MG63 (cell line): ENCODE measurements at places on chromosomes 16 and 17.

GRCh38 chr16:30551781-30552180 is 6.4 kb downstream of the ZNF764 start:
- DNase-seq = no peak

DNA sequence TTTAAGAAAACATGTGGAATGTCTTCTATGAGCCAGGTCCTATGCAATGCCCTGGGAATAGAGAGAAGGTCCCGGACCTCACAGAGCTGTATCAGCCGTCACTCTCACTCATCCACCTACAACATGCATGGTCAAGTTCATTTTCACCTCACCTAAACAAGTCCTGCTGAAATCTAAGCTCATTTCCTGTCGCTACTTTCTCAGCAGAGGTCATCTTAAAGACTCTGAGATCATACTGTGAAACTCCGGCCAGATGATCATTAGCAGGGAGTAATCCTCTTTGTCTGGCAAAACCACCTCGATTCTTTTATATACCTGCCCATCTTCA is 66.2 kb upstream of the LYRM9 start:
- DNase-seq = no peak

GRCh38 chr17:80619535-80620235 is 75.0 kb downstream of the RPTOR start:
- DNase-seq = no peak

- DNase-seq = peak; percentile 38
Observed at GRCh38 chr16:1723450-1724147, 17.6 kb downstream of the MAPK8IP3 start.

GRCh38 chr17:33082529-33083173 is 91.0 kb downstream of the SPACA3 start:
- no peak for DNase-seq

DNA sequence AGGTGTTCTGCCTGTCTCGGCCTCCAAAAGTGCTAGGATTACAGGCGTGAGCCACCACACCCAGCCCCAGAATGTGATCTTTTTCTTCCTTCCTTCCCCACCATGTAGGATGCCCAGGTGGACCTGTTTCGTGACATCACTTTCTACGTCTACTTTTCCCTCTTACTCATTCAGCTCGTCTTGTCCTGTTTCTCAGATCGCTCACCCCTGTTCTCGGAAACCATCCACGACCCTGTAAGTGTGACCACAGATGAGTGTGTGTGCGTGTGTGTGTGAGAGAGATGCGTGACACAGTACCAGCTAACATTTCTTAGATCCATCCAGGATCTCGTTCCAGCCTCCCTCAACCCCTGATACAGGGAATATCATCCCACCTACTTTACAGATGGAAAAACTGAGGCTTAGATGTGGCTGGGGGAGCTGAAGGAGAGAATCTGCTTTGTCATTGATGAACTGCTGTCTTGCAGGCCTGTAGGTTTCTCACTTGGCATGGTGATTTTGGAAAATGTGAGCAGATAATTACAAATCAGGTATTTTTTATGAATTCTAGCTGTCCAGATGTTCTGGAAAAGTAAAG is 67.1 kb downstream of the ABCC1 start:
- DNase-seq = no peak

GRCh38 chr17:39757176-39757662 is 19.5 kb downstream of the GRB7 start:
- no peak for DNase-seq

- DNase-seq = no peak
Observed at GRCh38 chr17:54937018-54937417, 31.4 kb downstream of the COX11 start.

DNA sequence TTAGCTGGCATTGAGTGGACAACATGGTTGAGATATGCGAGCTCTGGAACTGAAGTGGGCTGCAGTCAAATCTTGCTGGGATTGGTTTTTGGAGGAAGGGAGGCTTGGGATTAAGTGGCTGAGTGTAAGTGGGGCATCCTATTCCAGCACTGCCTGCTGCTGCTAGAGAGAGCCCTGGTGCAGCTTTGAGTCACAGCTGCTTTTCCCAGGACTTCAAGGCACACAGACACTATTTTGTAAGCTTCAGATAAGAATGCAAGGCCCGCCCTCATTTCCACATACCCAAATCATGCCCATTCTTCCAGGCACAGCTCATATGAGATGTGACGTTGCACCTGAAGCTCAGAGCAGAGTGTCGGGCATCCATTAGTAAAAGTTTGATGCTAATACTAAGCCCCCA is 10.2 kb upstream of the MAF start:
- no peak for DNase-seq

GRCh38 chr16:13999071-13999894 is 71.8 kb upstream of the MRTFB start:
- DNase-seq = no peak

GRCh38 chr16:68128577-68129305 is 43.6 kb downstream of the NFATC3 start:
- no peak for DNase-seq

DNA sequence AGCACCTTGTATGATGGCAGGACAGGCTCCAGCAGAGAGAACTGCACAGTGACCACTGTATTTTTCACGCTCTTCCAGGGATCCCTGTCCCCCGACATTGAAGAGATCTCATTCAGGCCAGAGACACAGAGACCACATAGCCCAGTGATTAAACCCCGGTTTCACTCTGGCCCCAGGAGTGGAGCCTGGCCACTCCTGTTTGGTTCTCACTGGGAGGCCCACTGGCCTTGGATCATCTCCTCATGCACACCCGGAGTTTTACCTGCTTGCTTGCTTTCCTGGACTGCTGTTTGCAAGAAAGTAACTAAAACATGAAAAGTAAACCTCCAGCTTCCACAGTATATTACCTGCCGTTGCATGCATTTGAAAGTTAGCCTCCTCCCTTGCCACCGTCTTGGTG is 13.2 kb upstream of the CLEC18C start:
- DNase-seq = no peak
